ENCODE measurements at places on chromosomes 2 and 18.

DNA sequence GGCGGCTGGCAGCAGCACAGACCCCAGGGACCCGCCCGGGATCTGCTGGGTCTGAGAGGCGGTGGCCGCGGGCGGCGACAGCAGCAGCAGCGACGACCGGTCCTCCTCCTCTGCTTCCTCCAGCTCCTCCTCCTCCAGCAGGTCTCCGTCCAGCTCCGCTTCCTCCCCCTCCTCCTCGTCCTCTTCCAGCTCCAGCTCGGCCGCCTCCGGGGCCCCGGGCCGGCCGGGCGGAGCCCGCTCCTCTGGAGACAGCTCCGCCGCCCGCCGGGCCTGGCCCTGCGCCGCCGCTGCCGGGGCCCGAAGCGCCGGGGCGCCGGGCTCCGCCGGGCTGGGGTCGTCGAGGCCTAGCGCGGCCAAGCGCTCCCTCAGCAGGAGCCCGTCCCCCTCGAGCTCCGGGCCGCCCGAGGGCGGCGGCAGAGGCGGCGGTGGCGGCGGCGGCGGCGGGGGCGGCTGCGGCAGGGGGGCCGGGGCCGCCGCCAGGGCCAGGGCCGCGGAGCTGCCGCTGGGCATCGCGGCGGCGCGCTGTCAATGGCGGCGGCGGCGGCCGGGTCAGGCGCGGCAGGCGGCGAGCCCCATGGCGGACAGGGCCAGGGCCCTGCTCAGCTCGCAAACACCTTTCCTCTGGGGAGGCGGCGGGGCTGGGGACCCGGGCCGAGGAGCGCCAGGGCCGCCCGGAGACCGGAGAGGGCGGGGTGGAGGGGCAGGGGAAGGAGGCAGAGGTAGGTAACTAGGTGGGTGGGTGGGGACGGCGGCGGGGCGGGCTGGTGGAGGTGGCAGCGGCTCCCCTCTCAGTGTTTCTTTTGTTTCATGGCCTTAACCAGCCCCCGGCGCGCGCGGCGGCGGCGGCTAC lies 445 bp downstream of the MEX3C start:
- peak; percentile 47 for DNase-seq

DNA sequence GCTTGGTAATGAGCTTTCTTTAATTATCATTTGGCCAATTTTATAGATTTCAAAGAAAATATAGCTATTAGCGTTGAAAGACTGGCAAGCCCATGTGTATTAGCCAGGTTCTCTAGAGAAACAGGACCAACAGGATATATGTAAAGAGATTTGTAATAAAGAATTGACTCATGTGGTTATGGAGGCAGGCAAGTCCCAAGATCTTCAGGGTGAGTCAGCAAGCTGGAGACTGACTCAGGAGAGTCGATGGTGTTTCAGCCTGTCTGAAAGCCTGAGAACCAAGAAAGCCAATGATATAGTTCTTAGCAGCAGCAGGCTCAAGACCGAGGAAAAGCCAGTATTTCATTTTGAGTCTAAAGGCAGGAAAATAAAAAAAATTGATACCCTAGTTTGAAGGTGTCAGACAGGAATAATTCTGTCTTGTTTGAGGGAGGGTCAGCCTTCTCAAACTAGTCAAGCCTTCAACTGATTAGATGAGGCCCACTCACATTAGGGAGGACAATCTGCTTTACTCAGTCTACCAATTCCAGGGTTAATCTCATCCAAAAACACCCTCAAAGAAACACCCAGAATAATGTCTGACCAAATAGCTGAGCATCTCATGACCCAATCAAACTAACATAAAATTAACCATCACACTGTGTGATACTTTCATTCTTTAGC lies 78.3 kb upstream of the CRIM1 start:
- no peak for DNase-seq

DNA sequence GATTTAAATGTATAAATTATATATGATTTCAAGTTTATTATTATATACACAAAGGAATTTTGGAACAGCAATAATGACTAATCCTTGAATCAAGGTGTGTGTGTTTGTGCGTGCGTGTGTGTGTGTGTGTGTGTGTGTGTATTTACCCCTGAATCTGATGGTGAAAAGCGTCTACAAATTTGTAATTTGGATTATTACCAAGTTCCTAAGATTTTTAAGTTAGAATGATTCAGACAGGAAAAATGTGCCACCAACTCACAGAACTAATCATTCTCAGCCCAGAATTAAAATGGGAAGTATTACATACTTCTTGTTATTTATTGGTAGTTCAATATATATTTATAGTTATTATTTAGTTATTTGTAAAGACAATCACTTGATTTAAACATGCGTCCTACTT lies 12.3 kb downstream of the CALCRL start:
- DNase-seq = no peak

- DNase-seq = peak; percentile 68
Observed at GRCh38 chr2:86453836-86454235, 12.7 kb downstream of the KDM3A start.

DNA sequence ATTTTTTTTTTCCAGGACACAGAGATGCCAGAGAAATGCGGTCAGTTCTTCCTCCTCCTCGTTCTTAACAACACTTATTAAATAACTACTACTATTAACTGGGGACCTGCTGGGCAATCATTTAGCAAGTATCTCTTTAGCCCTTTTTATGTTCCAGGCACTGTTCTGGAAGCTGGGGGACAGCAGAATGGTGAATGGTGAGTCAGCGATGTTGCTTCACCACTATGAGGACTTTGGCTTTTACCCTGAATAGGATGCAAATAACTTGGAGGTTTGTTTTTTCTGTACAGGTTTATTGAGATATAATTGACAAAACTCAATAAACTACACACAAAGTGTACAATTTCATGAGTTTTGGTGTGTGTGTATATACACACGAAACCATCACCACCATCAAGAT lies 179.9 kb upstream of the MSH6 start:
- DNase-seq = no peak

GRCh38 chr2:133484106-133484505 lies 84.2 kb downstream of the NCKAP5 start:
- no peak for DNase-seq

DNA sequence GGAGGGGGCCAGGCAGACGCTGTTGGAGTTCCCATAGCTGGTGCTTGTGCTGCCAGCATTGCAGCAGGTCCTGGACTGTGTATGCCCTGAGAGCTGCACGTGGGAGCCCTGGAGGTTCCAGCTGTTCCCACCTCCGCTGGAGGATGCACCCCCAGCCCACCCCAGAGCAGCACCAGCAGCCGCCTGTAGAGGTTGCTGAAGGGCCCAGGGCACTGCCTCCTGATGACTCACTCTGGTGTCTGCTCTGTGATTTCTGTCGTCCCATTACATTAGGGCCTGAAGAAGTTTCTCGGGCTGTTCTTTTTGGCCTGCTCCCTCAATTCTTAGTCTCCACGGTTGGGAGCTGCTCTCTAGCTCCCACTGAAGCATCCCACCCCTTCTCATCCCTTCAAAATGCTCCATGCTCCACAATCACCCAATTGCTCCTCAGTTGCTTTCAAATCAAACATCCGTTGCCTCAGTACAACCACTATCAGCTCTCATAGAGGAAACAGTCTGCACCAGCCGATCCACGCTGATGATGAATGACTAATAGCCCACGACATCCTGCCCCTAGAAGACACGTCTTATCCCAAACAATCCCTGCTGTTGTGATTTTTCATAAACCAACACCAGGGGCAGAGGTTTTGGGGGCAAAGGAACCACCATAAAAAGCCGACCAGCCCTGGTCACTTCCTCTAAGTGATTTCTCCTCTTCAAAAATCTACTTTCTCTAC lies 65.2 kb upstream of the RNF152 start:
- DNase-seq = no peak

- no peak for DNase-seq
Observed at GRCh38 chr2:127637725-127638252, 8.2 kb upstream of the GPR17 start.

GRCh38 chr2:128613351-128613750 lies 294.7 kb upstream of the HS6ST1 start:
- DNase-seq = no peak

DNA sequence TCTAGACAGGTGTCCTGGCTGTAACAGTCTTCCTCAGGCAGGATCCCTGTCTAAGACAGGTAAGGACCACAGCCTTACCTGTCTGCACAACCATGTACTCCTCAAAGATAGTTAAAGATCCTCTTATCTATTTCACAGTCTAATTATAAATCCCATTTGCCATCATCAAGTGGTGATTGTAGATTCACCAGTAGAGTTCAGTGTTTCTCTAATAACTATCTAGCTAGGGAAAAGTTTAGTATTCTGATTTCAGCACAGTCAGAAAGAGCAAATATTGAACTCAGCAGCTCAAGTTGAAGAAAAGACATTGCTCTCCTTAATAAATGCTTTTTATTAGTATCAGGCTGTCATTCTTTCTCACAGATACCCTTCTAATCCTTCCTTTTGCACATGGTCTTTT lies 1305.5 kb upstream of the NXPH2 start:
- DNase-seq = no peak

GRCh38 chr2:20676353-20677215 lies 9.6 kb downstream of the GDF7 start:
- DNase-seq = no peak

DNA sequence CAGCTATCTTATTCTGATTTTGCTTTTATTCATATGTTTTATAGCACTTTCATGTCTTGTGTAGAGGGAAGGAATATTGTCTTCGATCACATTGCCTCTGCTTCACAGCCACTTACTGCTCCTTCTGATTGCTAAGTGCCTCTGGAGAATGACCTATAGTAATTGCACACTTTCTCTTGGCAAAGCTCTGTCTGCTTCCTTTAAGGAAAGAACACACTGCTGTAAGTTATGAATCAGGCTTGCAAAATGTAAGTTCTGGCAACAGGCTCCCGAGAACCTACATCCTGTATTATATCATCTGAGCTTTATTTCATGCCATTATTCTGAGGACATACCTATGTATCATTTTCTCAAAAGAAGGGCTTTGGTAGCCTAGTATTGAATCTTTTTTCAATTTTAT lies 170.7 kb downstream of the ZNF804A start:
- no peak for DNase-seq

GRCh38 chr18:20971886-20972267 lies 139.7 kb downstream of the ROCK1 start:
- no peak for DNase-seq

GRCh38 chr2:124027182-124027581 lies 2.1 kb downstream of the CNTNAP5 start:
- no peak for DNase-seq

DNA sequence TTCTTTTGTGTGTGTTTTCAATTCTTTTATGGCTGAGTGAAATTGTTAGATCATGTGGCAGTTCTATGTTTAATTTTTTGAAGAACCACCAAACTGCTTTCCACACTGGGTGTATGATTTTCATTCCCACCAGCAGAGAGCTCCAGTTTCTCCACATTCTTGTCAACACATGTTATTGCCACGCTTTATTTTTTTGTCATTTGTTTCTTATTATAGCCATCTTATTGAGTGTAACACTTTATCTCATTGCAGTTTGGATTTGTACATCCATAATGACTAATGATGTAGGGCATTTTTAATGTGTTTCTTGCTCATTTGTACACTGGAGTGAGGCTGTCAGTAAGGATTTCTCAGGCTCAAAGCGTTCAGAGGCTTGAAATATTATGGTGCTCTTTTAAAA lies 184.2 kb downstream of the PIEZO2 start:
- DNase-seq = no peak

- no peak for DNase-seq
Observed at GRCh38 chr18:74715865-74716712, 118.4 kb downstream of the ZNF407 start.

DNA sequence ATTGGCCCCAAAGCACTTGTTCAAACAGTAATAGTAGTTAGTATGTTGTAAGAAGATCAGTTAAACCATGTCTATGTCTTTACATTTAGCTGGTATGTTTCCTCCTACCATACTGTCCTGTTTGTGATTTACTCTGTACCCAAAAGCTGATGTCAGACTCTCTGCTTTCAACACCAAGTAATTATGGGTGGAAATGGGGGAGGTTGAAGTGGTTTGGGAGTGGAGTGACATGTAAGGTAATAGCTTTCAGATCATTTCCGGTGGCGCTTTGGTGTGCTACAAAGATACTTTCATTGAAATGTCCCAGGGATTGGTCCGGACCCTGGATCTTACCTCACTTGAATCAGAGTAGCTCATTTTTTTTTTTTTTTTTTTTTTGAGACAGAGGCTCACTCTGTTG lies 39.7 kb upstream of the TGIF1 start:
- DNase-seq = no peak

DNA sequence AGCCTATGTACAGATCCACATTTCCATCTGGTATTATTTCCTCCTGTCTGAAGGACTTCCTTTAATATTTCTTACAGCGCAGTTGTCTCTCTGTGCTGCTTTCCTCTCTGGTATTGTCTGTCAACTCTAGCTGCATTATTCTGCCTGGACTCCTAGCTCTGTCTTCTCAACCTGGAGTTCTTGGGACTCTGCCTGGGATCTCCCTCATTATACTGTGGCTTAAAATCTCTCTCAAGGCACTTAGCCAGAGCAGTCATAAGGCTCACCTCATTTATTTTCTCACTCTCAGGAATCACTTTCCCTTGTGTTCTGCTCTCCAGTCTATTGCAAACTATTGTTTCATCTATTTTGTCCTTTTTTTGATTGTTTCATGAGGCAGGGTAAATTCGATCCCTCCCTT lies 850.4 kb downstream of the ERBB4 start:
- no peak for DNase-seq

- DNase-seq = no peak
Observed at GRCh38 chr18:23684515-23685197, 4.6 kb upstream of the LAMA3 start.

GRCh38 chr2:150036622-150037021 lies 449.0 kb upstream of the MMADHC start:
- no peak for DNase-seq

DNA sequence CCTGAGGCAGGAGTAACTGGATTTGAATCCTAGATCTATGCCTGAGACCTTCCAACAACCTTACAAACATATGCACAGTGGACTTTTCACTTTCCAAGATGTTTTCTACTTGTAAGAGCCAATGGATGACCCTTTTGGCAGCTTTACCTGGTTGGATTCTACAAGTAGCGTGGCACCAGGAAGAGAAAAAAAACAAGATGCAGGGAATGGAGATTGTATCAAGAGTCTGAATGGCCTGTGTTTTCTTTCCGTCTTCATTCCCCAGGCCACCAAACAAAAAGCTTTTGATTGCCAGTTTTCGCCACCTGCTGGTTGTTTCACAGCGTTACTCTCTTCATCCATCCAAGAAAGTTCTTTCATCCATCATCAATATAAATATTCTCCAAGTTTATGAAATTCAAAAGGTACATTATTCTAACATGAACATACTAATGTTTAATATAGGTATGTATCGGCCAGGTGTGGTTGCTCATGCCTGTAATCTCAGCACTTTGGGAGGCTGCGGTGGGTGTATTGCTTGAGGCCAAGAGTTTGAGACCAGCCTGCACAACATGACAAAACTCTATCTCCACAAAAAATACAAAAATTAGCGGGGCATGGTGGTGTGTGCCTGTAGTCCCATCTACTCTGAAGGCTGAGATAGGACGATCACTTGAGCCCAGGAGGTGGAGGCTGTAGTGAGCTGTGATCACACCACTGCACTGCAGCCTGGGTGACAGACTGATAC lies 3.5 kb upstream of the BCL2 start:
- no peak for DNase-seq

- DNase-seq = no peak
Observed at GRCh38 chr2:180728928-180729559, 251.4 kb upstream of the UBE2E3 start.

- no peak for DNase-seq
Observed at GRCh38 chr18:12312976-12313375, 4.9 kb downstream of the TUBB6 start.

GRCh38 chr2:179518830-179519229 lies 254.2 kb upstream of the SESTD1 start:
- no peak for DNase-seq

- no peak for DNase-seq
Observed at GRCh38 chr2:47598476-47598875, 184.5 kb upstream of the MSH6 start.

Data from tibial artery (tissue), 4 donors.